Caudate nucleus (tissue), 63 donors: ENCODE measurements at places on chromosomes 12 and 14.

DNA sequence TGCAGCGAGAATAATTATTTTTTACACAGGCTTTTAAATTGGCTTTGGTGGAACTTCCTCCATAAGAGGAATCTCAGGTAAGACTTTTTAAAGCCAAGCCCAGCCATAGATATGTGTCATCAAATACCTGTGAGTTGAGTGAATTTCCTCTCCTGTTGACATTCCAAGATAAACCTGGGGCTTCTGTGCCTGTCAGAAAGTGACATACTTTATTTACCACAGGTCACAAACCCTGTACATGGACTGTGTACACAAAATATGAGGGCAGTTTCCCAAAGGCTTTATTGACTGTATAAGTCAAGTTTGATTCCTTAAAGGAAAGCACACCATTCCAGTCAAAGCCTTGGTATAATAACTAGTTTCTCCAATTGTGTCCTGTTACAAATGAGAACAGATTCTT, 25.9 kb upstream of the SRSF5 start:
- DNase-seq, result no peak

- peak; percentile 12 for DNase-seq
Observed at GRCh38 chr14:54564071-54564867, 2.7 kb upstream of the SAMD4A start.

- DNase-seq, result no peak
Observed at GRCh38 chr14:49994951-49995561, 102.2 kb downstream of the ARF6 start.

DNA sequence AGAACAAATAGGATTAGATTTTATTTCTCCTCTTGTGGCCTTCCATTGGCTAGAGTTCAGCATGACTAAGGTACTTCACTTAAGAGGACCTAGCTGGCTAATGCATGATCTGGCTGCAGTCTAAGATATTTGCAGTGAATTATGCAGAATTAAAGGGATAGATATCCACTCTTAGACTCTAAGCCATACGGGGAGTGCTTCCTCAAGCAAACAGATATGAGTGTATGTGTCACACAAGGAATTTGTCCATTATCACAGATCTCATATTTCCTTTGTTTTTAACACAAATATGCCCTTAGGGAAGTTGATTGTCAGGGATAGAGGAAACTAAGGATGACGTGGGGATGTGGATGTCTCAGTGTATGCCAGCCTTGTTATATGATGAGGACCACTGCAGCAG, 88.1 kb upstream of the DHRS4 start:
- no peak for DNase-seq

- no peak for DNase-seq
Observed at GRCh38 chr14:103070971-103071542, 13.0 kb upstream of the LBHD2 start.
